LHCN-M2 (cell line): ENCODE measurements at places on chromosomes 1 and 21. TPM values are rescaled to one million over a fixed set of nuclear protein-coding genes. Genes with fewer than 3 reads are reported as not detected.

The RAD54L gene
- 14.7 and 16.6 TPM in 2 replicates for total RNA-seq

The PADI1 gene
- total RNA-seq: 1.2 and 1.3 TPM in 2 replicates

The LRRN2 gene
- not detected in 2 replicates for total RNA-seq

The FCRL5 gene
- not detected in 2 replicates for total RNA-seq

The PIGR gene
- not detected in 2 replicates for total RNA-seq

The CAPN8 gene
- total RNA-seq: not detected in 2 replicates

The VSIG8 gene
- not detected in 2 replicates for total RNA-seq

The SLC30A10 gene
- not detected in 2 replicates for total RNA-seq

The FCRL4 gene
- total RNA-seq: not detected in 2 replicates
